ENCODE measurements at places on chromosomes 4 and X.

- no peak for DNase-seq
Observed at GRCh38 chrX:118980761-118981160, 6.3 kb downstream of the LONRF3 start.

- DNase-seq, result no peak
Observed at GRCh38 chr4:166169111-166169510, 296.1 kb downstream of the TLL1 start.

GRCh38 chr4:38163216-38164006 lies 203.2 kb downstream of the PTTG2 start:
- no peak for DNase-seq

- DNase-seq, result no peak
Observed at GRCh38 chr4:22881411-22881810, 188.7 kb downstream of the GBA3 start.

- DNase-seq, result no peak
Observed at GRCh38 chrX:14777525-14777924, 95.3 kb downstream of the FANCB start.

GRCh38 chr4:154954117-154954516 lies 173.0 kb downstream of the RBM46 start:
- DNase-seq, result no peak

DNA sequence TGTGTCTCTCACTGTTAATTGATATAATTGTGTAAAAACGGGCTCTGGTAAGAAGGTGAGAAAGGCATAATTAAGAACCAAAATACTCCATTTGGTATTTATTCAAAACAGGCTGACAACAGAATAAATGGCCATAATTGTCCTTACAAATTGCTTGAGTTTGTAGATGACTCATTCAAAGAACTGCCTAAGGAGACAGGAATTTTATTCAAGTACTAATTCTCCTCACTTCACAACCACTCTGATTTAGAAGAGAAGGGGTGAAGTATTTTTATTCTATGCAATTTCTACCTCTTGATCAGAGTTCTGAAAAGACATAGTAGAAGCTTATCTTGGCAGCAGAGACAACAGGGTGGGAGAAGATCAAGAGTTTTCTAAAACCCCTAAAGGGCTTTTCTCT lies 43.1 kb downstream of the ATP11C start:
- DNase-seq, result no peak

DNA sequence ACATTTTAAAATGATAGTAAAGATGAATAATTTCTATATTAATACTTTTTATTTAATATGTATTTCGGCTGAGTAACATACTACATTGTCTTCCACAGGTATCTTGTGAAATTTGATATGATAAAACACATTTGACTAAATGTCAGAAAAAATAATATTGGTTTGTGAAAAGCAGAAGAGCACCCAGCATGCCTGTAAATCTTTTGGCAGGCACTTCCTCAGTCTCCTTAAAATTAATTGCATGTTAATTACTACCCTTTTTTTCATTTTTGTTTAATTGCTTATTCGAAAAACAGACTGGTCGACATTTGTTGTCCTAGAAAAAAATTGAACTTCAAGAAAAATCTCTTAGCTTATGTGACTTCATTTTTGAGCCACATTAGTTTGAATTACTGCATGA lies 40.6 kb downstream of the CLCN3 start:
- DNase-seq, result no peak

DNA sequence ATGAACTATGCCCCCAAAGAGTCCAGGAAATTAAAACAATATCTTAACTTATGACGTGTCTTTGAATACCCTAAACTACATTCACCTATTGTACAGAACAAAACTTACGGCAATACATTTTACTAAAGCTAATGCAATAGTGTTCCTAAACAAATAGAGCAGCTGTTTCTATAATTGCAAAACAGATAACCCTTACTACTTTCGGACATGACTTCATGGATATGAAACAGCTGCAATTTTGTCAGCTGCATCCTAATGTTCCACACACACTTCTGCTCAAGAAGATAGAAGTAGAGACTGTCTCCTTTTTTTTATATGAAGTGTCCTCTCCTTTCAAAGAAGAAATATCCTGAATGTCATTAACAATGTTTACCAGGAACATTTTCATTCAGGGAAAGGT lies 174.9 kb downstream of the ACTRT1 start:
- DNase-seq, result no peak

GRCh38 chr4:159204566-159204965 lies 101.7 kb downstream of the RAPGEF2 start:
- DNase-seq, result no peak

GRCh38 chr4:167826281-167826680 lies 266.1 kb upstream of the ANXA10 start:
- DNase-seq, result no peak

- DNase-seq, result no peak
Observed at GRCh38 chr4:120672558-120673147, 249.9 kb downstream of the PRDM5 start.

DNA sequence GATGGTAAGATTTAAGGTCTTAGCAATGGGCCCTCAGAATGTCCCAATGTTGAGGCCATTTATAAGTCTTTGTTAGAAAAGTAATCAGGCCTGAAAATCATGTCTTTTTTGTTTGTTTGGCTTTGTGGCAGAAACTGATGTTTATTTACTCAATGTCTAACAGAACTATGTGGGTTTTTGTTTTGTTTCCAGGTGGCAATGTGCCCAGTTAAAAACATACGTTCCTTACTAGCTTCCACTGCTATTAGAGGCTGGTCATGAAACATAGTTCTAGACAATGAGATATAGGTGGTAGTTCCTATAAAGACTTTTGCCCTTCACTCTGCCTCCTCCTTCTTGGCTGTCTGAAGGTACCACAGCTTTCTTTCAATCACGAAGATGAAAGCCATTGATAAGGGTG lies 108.8 kb downstream of the C4orf51 start:
- DNase-seq, result no peak

- no peak for DNase-seq
Observed at GRCh38 chrX:34656842-34657725, at the start of gene TMEM47. TMEM47 (minus strand) TSS chrX:34657285; CDS start chrX:34657029, 256 bp downstream.

GRCh38 chrX:134026565-134027311 lies 41.3 kb upstream of the GPC3 start:
- no peak for DNase-seq

- DNase-seq, result no peak
Observed at GRCh38 chrX:72028701-72029470, 102.8 kb downstream of the RTL5 start.

DNA sequence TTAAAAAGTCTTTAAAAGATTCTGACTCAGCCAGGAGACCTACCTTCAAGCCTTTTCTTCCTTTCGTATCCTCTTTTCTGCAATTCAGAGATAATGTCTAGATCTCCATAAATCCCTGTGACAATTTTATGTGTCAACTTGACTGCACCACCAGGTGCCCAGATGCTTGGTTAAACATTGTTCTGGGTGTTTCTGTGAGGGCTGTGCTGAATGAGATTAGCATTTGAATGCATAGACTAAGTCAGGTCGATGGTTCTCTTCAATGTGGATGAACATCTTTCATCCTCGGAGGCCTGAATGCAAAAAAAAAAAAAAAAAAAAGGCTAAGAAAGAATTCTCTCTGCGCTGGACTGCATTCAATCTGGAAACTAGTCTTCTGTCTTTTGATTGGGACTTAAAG lies 1082.7 kb downstream of the NLGN4X start:
- DNase-seq, result no peak

- DNase-seq, result no peak
Observed at GRCh38 chr4:156584100-156584499, 387.5 kb downstream of the PDGFC start.

DNA sequence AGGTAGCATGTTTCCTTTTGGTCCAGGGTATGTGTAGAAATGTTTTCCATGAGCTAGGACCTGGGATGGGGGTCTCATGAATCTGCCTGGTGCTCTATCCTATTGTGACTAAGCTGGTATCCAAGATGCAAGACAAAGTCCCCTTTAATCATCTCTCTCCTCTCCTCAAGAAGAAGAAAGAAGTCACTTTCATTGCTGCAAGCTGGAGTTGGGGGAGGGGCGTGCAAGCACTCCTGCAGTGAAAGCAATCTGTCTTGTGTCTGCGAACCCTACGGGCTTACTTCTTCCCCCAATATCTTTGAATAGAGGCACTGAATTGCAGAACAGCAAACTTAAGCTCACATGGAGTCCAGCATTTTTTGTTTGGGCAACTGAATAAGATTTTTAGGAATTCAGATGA lies 27.2 kb upstream of the GRPR start:
- no peak for DNase-seq

DNA sequence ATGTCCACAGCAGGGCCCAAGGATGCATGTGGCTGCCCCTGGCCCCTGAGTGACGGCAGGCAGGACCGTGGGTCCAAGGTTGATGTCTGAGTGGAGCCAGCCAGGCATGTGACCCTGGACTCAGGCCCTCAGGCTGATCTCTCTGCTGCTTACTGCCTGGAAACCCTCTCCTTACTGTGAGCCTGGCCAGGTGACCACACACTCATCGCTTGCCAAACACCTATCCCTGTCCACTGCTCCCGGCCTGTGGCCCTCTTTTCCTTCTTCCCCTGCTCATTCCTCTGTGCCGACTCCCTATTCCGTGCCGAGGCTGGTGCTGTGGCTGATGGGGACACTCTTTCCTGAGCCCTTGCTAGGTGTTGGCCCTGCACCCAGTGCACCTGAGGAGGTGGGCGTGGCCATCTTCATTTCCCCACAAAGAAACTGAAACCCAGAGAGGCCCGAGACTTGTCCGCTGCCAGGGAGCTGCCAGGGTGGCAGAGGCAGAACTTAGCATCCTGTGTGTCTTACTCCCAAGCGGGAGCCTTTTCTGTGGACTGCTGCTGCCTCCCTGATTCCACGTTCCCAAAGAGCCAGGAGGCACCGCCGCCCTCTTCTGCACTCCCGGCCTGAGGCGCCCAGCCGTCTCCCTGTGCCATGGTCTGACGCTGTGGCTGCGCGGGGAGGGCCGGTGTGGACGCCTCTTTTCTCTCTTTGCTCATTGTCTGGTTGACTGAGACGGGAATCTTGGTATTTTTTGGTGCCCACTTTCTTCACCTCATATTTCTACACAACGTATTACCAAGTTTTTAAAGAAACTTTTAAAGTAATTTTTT lies 11.2 kb upstream of the RNF4 start:
- no peak for DNase-seq
